ENCODE measurements at places on chromosomes 1 and 21.

DNA sequence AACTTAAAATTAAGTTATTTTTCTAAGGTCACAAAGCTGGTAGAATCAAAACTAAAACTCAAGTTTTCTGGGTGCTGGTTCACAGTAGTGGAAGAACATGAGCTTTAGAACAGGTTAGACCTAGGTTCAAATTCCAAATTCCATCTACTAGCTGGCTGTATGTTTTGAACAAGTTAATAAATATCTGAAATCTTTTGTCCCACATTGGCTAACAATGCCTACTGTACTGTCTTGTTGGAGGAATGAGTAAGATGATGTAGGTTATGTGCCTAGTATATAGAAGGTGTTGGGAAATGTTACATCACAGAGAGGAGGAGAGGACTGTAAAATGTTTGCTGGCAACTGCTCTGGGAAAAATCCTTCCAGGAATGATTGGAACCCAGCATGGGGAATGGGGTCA is 14.0 kb upstream of the CD247 start:
- no peak for DNase-seq

- DNase-seq: no peak
Observed at GRCh38 chr1:219385787-219386427, 212.2 kb downstream of the LYPLAL1 start.

- DNase-seq: no peak
Observed at GRCh38 chr1:114828251-114828650, 26.4 kb upstream of the SYCP1 start.

- DNase-seq: no peak
Observed at GRCh38 chr1:168161459-168161858, 17.3 kb upstream of the TIPRL start.

DNA sequence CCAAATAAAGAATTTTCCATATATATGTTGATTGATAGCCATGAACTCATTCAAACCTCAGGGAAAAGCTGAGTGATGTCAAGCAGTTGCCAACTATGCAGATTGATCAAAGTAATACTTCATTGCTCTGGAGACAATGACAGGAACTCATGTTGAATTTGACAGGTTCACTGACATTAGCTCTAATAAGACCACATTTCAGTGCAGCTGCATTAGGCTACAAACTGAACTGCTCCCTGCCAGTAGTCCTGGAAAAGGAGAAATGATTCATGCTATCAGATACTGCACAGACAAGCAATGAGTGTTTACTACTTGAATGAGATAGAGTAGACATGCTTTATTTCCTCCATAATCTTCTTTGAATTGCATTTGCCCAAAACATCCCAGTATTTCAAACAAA is 948.4 kb downstream of the MRPL39 start:
- no peak for DNase-seq

DNA sequence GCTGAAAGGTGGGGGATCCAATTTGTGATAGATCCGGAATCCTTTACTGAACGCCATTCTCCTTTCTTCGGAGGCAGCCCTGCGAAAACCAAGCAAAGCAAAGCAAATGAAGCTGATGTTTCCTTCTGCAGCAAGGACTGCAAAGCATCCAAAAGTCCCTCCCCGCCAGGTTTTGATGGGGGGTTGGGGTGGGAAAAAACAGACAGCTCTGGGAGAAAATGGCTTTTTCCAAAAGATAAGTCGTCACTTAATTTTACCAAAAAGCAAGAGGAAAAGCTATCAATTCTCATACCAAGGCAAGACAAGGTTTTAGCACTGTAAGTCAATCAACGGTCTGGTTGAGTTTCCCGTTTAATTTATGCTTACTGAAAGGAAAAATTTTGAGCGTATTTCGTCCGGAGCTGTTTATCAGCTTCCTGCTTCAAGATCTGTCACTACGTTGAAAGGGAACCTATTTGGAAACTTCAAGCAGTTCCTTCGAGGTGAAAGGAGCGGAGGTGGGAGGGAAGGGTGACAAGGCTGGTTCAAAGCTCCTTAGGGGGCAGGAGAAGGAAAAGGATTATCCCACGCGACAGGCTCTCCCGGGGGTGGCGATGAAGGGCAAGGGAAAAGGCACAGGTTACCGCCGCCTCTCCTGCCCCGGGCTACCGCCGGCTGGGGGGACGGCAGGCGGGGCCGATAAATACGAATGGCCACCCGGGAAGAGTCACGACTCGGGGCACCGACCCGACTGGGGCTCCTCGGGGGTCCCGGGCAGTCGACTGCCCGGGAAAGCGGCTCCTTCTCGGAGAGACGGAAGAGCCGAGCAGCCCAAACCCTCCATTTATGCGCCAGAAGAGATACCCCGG is 750 bp downstream of the SYNJ1 start:
- DNase-seq: no peak

Measured in anterior cingulate cortex (tissue), 58 donors.